Hematopoietic multipotent progenitor cell (in vitro differentiated cells): ENCODE measurements at places on chromosomes 7 and 10.

- no peak for DNase-seq
These were observed 253.0 kb upstream of the COBL start for GRCh38 chr7:51569581-51569980.

DNA sequence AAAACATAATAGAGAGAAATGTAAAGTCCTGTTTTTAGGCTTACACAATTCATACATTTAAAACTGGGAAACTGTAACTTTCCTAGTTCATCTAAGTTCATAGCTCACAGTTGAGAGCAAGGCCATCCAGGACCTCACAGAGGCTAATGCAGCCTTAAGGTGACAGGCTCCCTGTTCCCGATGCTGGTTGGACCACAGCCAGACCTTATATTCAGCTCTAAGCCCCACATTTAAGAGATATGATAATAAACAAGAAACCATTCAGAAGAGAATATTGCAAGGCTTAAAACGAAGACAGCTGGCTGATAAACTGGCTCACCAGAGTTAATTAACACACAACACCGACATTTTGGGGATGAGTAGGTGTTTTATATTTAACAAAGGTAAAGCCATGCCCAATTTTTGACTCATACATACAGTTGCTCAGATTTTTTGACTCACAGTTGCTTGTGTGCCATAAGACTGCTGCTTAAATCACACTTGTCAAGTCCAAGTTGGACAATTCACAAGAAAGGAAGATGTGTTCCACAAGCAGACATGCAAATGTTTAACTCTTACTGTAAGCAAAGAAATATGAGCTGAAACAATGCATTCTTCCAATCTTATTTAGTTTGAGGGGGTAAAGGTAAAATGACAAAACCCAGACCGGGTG, 41.1 kb upstream of the TMEM213 start:
- DNase-seq: no peak

- no peak for DNase-seq
These were observed 24.1 kb downstream of the ZNF92 start for GRCh38 chr7:65397730-65398142.

DNA sequence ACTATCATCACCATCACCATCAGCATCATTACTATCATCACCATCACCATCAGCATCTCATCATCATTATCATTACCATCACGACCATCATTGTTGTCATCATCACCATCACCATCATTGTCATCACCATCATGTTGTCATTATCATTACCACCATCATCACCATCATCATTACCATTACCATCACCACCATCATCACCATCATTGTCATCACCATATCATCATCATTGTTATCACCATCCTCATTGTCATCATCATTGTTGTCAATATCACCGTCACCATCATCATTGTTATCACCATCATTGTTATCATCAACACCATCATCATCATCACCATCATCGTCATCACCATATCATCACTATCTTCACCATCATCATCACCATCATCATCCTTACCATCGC, 124.3 kb downstream of the PTPRN2 start:
- no peak for DNase-seq

DNA sequence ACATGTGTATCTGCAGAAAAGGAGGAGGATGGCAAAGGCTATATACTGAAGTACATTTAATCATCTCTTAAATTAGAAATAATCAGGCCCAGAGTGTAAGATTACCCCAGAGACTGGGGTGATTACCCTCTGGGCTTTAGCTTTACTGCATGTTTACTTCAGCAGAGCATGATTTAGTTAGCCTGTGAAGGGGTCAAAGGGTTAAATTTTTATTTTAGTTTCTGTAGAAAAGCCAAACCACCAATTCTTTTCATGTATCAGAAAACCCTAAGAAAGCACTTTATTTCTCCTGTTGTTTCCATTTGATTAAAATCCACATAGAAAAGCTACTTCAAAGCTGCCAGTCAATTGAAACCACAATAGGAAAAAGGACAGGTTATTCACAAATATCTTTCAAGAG, 101.5 kb upstream of the LSM8 start:
- DNase-seq: no peak

DNA sequence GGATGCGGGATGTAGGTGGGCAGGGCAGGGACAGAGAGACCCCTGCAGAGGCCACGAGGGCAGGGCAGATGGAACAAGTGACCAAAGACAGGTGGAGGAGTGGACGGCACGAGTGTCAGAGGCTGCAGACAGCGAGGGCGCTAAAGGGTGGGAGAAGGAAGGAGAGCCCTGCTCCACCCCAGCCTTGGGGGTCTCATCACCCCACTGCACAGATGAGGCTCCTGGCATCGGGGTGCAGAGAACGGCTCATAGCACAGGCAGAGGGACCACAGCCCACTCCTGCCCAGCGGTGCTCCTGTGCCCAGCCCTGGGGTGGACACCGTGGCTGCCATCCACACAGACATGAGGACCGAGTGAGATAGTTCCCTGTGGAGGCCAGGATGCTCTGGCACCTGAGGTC, 2.2 kb upstream of the LAT2 start:
- DNase-seq: no peak

DNA sequence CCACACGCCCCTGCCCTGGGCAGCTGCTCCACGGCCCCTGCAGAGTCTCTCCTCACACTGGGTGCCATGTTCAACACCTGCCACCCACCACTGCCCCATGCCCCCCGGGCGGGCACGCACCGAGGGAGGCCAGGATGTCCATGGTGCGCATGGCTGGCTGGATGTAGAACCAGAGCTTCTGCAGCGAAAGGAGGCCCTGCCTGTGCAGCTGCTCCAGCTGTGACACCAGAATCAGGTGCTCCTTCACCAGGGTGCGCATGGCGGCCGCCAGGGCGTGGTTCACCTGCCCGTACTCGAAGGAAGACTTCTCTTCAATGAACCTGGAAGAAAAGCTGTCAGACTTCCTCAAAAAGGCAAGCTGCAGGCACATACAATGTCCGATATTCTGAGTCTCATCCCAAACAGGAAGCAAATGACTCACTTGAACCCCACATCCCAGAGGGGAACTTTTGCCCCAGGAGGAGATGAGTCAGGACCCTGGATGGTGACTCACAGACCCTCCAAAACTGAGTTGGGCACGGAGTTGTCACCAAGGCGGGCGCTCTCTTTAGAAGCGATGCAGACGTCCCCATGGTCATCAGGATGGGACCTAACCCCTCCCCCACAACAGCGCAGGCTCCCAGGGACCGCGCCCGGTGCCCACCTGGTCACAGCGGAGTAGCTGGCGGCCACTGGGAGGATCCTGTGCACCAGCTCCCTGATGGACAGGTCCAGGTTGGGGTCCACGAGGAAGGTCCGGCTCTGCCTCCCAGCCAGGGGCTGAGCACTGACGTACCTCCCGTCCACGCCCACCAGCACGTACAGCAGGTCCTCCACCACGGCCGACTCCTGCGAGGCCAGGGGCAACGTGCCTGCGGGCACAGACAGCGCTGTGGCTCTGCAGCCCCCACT, 15.5 kb downstream of the TUBGCP2 start:
- DNase-seq: no peak

DNA sequence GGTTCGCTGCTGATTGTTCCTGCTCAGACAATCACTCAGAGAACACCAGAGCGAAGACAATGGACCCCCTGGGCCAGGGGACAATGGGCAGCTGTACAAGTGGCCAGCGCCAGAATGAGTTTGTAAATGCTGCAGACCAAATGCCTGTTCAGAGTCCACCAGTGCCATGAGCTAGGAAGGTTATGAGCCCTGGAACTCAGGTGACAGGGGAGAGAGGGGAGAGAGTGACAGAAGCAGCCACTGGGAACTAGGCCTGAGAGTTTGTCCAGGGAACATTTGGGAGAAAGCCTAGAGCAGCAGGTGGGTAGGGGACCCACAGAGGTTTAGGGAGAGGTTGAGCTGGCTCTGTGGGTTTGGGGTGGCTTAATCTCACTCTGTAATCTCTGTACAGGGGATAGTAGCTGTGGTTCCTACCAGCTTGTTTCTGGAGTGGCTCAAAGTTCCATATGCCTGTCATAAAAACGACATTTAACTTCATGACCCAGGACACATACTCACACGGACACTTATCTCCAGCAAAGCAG, 60.4 kb downstream of the C10orf105 start:
- DNase-seq: peak; percentile 41

- DNase-seq: no peak
These were observed 474.0 kb downstream of the RPS24 start for GRCh38 chr10:78507510-78508160.

- no peak for DNase-seq
These were observed 46.1 kb downstream of the AP3M1 start for GRCh38 chr10:74104480-74104879.

DNA sequence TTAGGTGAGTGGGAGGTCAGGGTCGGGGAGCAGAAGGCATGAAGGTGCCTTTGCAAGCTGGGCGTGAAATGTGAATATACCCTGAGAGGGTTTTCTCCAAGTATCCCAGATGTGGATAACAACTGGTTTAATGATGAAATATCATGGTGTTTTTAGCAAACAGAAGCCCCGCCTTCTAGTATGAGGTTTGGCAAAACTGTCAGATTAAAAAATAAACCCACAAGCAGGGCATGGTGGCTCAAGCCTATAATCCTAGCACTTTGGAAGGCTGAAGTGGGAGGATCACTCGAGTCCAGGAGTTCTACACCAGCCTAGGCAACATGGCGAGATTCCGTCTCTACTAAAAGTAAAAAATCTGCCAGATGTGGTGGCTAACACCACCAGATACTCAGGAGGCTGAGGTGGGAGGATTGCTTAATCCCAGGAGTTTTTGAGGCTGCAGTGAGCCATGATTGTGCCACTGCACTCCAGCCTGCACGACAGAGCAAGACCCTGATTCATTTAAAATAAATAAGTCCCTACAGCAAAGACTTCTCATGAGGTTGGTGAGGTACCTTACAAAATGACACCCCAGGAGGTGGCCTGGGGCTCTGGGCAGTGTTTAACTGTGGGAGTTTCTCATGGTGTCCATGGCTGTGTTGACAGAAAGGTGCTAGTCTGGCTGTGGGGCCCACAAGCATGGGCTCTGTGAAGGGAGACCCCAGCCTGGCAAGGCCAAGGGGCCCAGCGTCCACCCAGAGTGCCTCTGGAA, 6.7 kb upstream of the PWWP2B start:
- DNase-seq: no peak

DNA sequence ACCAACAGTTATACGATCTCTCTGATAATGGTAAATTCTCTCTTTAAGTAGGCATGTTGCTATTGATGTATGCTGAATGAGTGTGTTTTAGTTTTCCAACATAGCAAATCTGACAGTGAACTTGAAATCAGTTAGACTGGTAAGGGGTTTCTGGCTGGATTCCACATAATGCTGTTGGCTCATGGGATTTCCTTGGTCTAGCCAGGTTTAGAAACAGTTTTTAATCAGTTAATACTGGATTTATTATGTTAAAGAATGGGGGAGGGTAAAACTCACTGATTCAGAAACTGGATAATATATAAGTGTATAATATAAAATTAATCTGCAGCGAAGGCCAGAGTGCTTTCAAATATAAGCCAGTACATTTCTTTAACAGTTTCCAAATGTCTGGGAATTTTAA, 55.6 kb downstream of the PCDH15 start:
- DNase-seq: no peak

- no peak for DNase-seq
These were observed 13.6 kb downstream of the TBATA start for GRCh38 chr10:70771311-70772194.

GRCh38 chr10:29443745-29444523, 155.1 kb downstream of the LYZL1 start:
- DNase-seq: no peak

- DNase-seq: no peak
These were observed 188.3 kb downstream of the CDC14C start for GRCh38 chr7:49112647-49113046.

DNA sequence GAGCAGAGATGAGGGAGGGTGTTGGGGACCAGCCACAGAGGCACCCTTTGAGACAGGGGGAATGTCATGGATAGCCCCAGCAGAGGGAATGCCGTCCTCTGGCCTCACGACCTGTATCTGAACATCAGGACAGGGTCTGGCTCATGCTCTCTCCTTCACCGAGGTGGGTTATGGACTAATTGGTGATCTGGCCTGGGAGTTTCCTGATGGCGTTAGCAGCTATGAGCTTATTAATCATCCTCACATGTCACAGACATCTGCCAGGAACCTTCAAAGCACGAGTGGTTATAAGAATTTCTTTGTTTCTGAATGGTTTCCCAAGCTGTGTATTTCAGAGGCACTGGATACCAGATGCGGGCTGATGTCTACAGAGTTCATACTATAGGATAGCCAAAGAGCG, 6.9 kb downstream of the CPA4 start:
- DNase-seq: no peak

GRCh38 chr7:142500366-142500765, 242.5 kb upstream of the PRSS58 start:
- DNase-seq: peak; percentile 48

- no peak for DNase-seq
These were observed 8.4 kb upstream of the CCNY start for GRCh38 chr10:35327790-35328403.

DNA sequence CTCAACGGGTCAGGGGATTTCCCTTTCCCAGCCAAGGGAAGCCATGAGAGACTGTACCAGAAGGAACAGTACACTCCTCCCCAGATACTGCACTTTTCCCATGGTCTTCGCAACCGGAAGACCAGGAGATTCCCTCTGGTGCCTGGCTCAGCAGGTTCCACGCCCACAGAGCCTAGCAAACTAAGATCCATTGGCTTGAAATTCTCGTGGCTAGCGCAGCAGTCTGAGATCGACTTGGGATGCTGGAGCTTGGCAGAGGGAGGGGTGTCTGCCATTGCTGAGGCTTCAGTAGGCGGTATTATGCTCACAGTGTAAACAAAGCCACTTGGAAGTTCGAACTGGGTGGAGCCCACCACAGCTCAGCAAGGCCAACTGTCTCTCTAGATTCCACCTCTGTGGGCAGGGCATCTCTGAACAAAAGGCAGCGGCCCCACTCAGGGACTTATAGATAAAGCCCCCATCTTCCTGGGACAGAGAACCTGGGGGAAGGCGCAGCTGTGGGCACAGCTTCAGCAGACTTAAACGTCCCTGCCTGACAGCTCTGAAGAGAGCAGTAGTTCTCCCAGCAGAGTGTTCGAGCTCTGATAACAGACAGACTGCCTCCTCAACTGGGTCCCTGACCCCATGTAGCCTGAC, 29.6 kb downstream of the SLC16A12 start:
- DNase-seq: no peak

DNA sequence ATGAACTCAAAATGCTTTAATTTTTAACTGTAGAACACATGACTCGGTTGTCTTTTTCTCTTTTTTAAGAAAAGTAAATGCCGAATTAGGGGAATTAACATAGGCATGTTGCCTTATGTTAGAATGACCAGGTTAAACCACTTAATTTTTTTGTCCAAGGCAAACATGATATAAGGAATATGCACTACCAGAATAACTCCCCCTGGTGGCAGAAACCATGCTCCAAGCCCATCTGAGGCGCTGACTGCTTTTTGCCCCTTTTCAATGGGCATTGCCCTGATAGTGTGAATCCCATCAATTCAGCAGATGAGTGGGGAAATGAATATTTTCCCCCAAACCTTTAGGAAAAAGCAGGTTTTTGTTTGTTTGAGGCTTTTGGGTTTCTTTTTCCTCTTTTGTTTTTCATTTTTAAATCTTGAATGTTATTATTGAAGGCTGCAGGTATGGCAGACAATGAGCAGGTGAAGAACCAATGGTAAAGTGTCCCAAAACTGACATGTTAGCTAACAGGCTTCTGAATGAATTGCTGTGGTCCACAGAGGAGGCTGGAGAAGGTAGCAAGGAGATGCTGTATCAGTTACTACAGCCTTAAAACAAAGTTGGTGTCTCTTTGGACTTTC, 284.3 kb downstream of the SORCS3 start:
- peak; percentile 58 for DNase-seq

GRCh38 chr7:92058040-92058439, 76.2 kb downstream of the CYP51A1 start:
- no peak for DNase-seq

GRCh38 chr10:36412942-36413341, 712.5 kb upstream of the ANKRD30A start:
- DNase-seq: no peak
